Hematopoietic multipotent progenitor cell treated with erythropoietin and hydrocortisone succinate and interleukin-3 and kit ligand, for 15 days (in vitro differentiated cells): ENCODE measurements at places on chromosomes 13 and 19.

DNA sequence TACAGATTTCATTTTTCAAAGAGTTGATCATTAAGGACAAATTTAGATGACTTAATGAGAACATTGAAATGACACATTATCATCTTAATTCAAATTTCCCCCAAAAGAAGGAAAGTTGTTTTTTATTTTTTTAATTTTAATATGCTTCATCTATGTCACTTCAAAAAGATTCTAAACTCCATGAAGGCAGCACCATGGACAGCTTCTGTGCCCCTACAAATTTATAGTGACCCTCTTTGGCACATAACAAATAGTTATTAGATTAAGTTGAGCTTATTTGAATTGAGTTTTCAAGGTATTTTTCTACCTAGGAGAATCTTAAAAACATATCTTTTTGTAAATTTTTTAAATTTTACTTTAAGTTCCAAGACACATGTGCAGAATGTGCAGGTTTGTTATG is 198.6 kb downstream of the DCT start:
- DNase-seq: no peak

GRCh38 chr19:5996623-5997320 is 18.8 kb upstream of the RANBP3 start:
- DNase-seq: no peak

DNA sequence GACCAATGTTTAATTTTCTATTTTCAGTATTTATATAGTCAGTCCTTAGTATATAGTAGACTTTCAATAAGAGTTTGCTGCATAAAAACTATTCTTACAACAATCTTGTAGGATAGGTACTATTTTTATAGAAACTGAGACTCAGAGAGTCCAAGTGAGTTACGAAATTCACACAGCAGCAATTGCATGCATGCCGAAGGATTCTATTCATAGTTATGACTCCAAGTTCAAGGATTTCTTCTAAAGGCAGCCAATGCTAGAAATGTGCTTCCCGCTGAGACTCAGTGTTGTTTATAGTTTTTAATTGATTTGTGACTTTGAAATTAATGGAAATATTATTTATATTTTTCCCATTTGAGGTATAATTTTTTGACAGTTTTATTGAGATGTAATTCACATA is 62.7 kb upstream of the CSNK1A1L start:
- no peak for DNase-seq

DNA sequence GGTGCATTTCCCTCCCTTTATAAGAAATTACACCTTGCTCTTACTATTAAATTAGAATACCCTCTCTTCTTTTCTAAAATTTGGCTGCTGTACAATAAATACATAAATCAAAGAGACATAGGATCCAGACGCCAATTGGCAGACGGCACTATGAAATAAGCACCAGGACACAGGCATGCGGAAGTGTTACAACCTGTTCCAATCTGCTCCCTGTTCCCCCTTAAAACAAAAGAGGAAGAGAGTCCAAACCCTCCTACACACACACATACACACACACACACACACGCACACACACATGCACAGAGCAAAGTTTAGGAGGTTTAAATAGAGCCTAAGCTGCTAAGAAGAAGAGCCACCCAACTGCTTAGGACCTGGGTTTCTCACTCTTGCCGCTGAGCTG is 75.6 kb upstream of the ZNF507 start:
- DNase-seq: no peak

DNA sequence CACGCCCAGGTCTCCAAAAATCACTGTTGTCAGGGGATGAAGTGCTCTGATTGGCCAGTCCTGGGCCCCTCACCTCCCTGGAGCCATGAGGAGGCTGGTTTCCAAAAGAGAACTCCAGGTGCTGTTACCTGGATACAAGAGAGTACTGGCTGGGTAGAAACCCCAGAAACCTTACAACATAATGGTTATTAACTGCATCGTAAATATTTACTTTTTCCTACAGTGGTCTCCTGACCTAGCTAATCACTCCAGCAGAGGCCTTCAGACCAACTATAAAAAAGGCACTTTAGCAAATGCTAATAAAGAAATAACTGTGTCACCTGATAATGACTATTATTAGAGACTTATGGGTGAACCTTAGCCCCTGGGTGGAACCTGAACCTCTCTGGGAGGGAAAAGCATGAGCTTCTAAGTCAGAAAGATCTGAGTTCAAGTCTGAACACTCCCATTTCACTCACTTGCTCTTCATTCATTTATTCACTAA is 1.5 kb upstream of the IGSF23 start:
- DNase-seq: no peak

GRCh38 chr13:21074546-21074945 is 13.2 kb upstream of the LATS2 start:
- no peak for DNase-seq

DNA sequence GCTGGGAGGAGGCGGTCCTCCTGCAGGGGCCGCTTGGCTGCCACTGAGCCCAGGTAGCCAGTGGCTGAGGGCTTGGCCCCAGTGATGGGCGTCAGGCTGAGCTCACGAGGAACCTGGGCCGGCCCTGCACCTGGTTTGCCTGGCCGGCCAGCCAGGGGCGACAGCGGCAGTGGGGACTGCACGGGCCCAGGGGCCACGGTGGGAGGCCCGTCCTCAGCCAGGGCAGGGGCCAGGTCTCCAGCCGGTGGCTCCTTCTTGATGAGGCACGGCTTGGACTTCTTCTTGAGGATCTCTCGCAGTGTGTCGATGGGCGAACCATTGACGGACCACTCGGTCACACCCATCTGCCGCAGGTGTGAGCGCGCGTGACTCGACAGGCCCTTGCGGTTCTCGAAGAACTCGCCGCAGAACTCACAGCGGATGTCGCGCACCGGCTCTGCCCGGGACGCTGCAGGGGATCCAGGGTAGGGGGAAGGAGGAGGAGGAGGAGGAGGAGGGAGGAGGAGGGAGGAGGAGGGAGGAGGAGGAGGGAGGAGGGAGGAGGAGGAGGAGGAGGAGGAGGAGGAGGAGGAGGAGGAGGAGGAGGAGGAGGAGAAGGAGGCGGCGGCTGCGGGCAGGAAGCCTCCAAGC is 6.6 kb upstream of the AKAP8L start:
- DNase-seq: no peak

DNA sequence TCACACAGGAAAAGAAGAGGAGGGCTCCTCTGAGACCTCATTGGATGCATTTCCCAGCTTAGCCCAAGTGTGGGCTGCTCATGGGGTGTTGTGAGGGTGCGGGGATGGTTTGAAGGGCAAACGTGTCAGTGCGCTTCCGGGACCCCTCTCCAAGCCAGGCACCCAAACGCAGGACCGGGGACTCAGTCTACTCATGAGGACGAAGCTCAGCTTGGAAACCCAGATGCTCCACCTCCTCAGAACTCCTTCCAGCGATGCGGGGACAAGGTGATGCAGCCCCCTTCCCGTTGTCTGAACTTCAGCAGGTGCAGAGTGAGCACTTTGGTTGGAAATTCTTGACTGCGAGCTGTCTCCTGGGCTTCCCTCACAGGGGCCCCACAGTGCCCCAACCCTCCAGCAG is 33.1 kb upstream of the MTIF3 start:
- DNase-seq: no peak

DNA sequence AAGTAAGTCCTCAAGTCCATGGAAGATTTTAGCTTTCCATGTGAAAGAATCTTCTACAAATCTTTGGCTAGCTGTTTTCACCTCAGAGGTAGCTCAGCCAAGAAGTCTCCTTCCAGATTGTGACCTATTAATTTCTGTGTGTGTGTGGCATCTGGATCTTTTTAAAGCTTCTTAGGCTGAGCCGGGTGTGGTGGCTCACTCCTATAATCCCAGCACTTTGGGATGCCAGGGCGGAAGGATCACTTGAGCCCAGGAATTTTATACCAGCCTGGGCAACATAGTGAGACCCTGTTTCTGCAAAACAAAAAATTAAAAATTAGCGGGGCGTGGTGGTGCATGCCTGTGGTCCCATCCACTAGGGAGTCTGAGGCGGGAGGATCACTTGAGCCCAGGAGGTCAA is 13.4 kb upstream of the SLC44A2 start:
- no peak for DNase-seq
